T-helper 17 cell (primary cell): ENCODE measurements at places on chromosomes 1 and 21. TPM values are rescaled to one million over a fixed set of nuclear protein-coding genes. Genes with fewer than 3 reads are reported as not detected.

Gene EPHX1
- 1.3 TPM for total RNA-seq

Gene OR2T6
- total RNA-seq = not detected

Gene FAM151A
- total RNA-seq = not detected

Gene CFAP45
- total RNA-seq = 4.6 TPM

Gene ALG14
- total RNA-seq = 1.8 TPM

Gene FAM177B
- 0.50 TPM for total RNA-seq

Gene ZNF683
- total RNA-seq = not detected

Gene PRAMEF18
- not detected for total RNA-seq

Gene AGMAT
- total RNA-seq = 5.7 TPM

Gene ESPN
- 13.2 TPM for total RNA-seq

Gene FCRL2
- 0.44 TPM for total RNA-seq

Gene DIRAS3
- not detected for total RNA-seq

Gene OLFML3
- 1.2 TPM for total RNA-seq

Gene LCE1E
- total RNA-seq = not detected

Gene KRTAP13-2
- total RNA-seq = not detected
